Progenitor cell of endocrine pancreas (in vitro differentiated cells): ENCODE measurements at places on chromosomes 1 and 21. TPM values are rescaled to one million over a fixed set of nuclear protein-coding genes. Genes with fewer than 3 reads are reported as not detected.
A peak's percentile ranks its signal among the peaks of the same experiment; 100 is the strongest.

DNA sequence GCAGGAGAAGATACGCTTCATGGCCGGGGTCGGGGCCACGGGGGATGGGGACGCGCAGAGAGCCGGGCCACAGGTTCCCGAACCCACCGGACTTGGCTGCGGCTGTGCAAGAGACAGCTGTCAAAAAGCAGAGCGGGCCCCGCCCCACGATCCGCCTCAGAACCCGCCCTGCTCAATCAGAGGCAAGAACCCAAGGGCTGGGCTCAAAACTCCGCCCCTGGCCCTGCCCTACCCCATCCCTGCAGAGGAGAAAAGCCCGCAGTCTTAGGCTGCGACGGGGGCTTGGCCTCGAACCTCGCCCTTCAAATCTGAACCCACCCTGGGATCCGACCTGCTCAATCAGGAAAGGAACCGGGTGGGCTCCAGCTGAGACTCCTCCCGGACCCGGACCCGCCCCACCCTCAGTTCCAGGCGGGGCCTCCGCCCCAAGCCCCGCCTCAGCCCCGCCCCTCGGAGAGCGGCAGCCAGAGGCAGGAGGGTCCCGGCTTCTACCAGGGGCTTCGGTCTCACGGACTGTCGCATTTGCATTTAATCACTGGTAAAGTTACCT, at the start of gene ANKRD35:
ANKRD35 (minus strand) TSS at position 129 of the 550 bp plus-strand sequence; CDS start at position 21, 108 bp downstream.
- peak; percentile 48 for DNase-seq

DNA sequence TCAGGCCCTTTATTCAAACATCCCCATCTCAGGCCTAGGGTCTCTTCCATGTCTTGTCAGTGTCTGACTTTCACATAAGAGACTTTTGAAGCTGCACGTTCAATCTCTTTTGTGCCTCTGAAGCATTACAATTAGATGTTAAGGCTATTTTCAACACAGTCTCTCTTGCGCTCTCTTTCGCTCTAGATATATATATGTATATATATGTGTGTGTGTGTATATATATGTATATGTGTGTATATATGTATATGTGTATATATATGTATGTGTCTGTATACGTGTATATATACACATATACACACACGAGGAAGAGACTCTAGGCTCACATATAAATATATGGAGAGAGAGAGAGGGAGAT, 162.5 kb upstream of the RNPC3 start:
- DNase-seq = no peak

The CD1B gene
- total RNA-seq = not detected in 2 replicates

DNA sequence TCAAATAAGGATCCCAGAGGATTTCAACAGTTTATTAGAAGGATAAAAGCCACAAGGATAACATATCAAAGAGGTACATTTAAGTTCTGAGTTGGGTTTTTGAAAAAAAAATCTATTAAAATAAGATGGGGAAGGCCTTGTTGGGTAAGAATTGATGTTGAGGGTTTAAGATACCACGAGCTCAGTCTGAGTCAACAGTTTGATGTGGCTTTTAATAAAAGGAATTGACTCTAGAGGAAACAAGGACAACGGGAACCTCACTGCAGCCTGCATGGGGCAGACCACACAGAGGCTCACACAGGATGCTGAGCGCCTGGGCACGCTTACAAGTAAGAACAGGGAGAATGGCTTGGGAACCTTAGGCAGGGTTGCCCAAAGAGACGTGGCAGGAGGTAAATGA, 107.5 kb downstream of the TIAM1 start:
- DNase-seq = no peak

DNA sequence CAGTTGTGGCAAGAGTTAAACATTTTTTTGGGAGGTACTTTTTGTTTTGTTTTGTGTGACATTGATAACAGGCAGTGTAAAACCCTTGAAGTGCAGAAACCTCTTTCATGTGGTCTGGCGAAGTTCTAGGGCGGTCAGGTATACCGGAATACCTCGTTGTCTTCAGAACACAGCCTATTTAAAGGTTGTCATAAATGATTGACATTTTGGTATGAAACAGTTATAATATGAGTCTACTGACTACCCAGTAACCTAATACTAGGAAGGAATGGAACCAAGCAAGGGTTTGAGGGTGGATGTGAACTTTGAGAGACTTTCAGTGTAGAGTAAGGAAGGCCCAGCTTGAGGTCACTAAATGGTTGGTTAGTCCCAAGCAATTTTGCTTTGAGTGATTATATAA, 40.5 kb downstream of the PATJ start:
- no peak for DNase-seq

DNA sequence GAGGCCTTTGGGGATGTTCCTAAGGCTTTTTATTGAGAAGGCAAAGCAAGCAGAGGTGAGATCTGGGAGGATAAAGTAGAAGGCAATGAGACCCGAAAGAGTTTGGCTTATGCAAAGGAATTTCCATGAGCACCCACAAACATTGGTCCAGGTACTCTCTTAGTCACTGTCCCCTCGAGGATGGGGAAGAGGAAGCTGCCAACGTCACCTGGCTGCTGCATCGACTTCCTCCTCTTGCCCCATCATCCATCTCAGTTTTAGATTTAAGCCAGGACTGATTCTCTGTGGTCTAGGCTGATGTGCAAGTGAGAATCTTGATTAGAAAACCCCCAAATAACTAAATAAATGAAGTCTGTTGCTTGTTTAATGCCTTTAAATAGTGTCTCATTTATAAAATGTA, 28.7 kb downstream of the RUNX1 start:
- DNase-seq = no peak

DNA sequence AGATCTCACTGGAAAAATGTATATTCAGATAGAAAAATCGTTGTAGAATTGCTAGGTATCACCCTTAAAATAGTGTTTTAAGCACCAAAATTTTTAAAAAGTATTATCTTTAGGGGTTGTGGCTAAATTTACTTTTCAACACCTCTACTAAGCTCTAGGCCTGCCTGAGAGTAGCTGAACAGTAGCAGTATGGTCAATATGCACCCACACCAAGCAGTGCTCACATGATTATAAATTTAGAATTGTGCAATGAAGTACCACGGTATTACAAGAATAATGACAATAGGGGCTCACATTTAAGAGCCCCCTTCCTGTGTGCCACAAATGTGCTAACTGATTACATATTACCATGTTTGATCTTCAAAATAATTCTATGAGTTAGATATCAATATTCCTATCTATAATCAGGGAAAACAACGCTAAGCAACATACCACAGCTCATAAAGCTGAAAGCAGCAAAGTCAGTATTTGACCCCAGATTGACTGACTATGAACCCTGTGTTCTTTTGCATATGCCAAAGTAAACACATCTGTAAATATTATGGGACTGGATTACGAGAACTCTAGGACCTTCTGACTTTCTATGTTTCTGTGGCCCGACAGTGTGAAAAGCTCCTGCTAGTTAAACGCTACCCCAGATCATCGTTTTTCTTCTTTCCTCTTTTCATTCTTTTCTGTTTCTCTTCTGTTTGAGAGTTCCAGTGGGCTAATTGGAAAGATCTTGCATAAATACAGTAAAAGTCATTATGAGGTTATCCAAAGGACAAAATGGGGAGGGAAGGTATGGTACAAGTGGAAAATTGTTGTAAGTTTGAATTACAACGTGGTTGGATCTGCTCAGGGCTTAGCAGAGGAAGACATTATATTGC, 201.1 kb upstream of the C1orf87 start:
- DNase-seq = no peak

GRCh38 chr21:15442743-15443469, 286.9 kb upstream of the USP25 start:
- no peak for DNase-seq

DNA sequence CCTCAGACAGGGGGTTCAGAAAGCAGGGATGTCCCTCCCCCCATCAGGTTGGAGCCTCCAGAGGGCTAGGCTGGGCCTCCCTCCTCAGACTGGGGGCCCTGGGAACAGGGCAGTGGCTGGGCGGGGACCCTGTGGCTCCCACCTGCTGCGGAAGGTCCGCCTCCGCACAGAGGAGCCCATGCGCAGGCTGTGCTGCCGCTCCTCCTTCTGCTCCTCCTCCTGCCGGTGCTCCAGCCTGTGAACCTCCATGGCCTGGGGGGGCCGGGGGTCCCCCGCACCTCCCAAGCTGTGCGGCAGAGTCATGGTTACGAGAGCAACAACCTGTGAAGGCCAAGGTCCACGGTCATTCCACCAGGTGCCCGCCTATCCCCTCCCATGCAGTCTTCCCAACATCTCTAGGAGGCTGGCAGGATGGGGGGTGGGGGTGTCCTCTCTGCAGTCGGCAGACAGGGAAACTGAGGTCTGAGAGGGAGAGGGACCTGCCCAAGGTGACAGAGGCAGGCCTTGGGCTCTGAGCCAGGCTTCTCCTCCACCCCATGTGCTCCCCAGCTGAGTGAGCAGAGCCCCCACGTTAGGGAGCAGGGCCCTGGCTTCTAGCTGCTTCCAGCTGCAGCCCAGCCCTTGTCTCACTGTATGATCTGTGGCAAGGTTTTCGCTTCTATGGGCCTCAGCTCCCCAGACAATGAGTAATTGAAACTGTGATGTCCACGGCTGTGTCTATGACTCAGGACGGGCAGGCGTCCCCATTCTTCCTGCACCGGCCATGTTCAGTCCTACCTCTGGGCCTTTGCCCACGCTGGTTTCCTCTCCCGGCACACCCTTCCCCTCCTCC, 3.4 kb downstream of the MYOM3 start:
- no peak for DNase-seq

DNA sequence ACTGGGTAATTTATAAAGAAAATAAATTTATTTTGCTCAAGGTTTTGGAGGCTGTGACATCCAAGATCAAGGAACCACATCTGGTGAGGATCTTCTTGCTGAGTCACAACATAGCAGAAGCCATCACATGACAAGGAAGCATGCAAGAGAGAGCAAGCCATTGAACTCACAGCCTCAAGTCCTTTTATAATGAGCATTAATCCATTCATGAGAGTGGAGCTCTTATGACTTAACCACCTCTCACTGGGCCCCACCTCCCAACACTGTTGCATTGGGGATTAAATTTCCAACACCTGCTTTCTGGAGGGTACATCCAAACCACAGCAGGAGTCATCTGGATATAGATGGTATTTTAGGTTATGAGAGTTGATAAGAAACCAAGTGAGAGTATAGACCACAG, 20.6 kb upstream of the EGLN1 start:
- no peak for DNase-seq
